ENCODE measurements at places on chromosomes 5 and 9. TPM values are rescaled to one million over a fixed set of nuclear protein-coding genes. Genes with fewer than 3 reads are reported as not detected.

DNA sequence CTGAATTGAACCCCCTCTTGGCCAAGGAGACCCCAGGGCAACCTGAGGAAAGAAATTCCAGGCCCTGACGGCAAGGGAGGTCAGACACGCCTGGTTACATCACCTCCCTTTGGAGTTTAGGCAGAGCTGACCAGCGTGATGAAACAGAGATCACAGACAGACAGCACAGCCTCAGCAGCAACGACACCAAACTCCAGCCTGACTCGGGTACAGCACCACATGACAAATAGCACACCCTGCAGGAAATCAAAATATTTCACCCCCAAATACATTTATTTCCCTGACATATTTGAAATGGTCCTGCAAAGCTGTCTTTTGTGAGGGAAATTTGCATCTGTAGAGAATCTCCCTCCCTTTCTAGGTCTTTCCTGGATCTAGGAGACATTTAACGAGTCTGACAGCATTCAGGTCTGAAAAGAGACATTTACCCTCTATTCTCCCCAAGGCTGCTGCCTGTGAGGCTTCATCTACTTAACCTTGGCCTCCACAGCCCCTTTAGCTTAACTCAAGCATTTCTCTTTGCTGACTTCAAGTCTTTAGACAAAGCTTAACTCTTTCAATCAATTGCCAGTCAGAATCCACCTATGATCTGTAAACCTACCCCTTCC, 2.6 kb downstream of the QSOX2 start:
- no peak for DNase-seq

DNA sequence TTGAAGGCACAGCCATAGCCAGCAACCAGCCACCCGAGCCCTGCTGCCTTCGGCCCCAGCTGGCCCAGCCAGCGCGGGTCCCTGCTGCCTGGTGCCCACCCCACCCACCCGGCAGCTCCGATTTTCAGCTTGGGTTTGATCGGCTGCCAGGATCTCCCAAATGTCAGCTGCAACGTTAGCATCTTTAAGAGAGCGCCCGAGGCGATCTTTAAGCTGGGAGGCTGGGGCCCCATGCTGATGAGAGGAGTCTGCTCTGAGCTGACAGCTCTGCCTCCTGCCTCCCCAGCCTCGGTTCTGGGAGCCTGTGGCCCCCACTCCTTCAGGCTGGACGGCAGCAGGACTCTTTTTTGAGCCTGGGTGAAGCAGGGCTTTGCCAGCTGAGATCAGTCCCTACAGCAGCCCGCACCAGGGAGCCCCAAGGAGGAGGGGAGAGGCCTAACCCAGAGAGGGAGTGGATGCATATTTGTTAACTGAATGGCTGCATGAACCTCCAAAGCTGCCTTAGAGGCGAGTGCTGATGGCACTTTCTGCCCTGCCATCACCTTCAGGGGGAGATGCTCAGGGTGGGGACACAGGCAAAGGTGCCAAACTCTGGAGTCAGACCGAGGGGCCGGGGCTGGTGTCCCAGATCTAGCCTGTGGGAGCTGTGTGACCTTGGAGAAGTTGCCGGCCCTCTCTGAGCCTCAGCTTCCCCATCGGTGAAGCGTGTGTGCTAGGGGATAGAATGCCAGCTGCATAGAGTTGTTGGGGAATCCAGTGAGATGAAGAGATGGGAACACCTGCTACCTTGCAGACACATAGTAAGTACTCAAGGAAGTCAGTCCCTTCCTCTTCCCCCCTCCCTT, 165.5 kb downstream of the C9orf50 start:
- no peak for DNase-seq

DNA sequence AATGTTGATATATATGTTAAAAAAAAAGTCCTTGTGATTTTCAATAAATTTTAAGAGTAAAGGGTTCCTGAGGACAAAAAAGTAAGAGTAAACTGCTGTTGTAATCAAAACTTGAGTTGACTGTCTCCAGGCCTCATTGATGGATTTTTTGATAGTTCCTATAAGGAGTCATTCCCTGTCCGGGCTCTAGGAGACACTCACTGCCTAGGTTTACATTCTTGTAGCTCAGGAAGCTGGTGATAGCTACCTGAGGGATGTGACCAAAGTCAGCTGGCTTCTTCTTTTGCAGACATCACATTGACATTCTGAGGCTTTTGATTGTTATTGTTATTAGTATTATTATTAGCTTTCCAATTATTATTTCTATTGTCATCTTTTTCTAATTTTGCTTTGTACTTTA, 116.5 kb upstream of the FBXL7 start:
- peak; percentile 29 for DNase-seq

DNA sequence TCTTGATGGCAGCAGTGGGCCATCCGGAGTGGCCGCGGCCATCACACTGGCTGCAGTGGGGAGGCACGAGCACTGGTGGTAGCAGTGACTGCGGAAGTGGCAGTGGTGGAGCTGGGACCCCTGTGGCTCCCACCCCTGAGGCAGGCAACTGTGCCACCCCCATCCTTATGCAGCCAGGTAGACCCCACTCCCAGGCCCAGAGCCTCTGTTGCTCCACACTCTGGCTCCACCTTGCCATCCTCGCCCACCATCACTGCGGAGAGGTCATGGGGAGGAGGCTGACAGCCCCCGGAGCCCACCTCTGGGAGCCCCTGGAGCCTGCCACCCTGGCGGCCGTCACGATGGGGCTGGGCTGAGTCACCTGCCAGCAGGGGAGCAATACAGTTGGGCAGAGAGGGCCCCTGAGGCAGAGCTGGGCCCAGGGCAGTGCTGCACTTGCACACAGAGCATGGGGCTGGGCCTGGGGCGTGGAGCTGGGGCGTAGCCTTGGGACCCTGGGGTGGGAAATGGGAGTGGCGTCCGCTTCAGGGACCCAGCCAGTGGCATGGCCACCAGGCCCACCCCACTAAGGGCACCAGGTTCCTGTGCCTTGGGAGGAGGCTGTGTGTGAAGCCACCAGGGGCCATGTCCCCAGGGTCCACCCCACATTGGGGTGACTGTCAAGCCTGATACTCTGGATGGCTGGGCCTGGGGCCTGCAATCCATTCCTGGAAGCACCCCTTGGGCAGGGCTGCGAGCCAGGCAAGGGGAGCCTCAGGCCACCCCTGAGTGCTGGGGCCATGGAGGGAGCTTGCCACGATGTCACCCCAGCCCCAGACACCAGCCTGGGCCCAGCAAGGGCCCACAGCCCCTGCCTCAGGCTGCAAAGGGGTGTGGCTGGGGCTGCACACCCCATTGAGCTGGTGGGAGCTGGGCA, 7.7 kb downstream of the AMBP start:
- DNase-seq, result no peak

Gene KCNMB1
- total RNA-seq, result 4.5 TPM

Gene SLC36A2
- total RNA-seq, result 1.8 TPM
